Fibroblast of gingiva (primary cell): ENCODE measurements at places on chromosomes 6 and 20.

- DNase-seq: peak; percentile 66
Observed at GRCh38 chr6:5143634-5144311, 58.6 kb downstream of the PPP1R3G start.

- DNase-seq: no peak
Observed at GRCh38 chr6:83132121-83132520, 60.9 kb downstream of the PGM3 start.

DNA sequence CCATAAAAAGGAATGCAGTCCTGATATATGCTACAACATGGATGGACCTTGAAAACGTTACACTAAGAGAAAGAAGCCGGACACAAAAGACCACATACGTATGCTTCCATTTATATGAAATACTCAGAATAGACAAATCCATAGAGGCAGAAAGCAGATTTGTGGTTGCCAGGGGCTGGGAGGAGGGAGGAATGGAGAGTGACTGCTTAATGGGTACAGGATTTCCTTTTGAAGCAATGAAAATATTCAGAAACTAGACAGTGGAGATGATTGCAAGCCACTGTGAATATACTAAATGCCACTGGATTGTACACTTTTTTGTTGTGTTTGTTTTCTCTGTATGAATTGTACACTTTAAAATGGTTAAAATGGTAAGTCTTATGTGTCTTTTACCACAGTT, 29.4 kb upstream of the CDKN1A start:
- no peak for DNase-seq

GRCh38 chr6:168939041-168939440, 314.6 kb downstream of the THBS2 start:
- no peak for DNase-seq
